Gastroesophageal sphincter (tissue), 4 donors: ENCODE measurements at places on chromosomes 6 and 20. TPM values are rescaled to one million over a fixed set of nuclear protein-coding genes. Genes with fewer than 3 reads are reported as not detected.

The BHLHE23 gene
- total RNA-seq: not detected

The SCAND1 gene
- total RNA-seq: 95.2 TPM

The KCNG1 gene
- 0.35 TPM for total RNA-seq

GRCh38 chr6:123594776-123595175, 42.0 kb downstream of the TRDN start:
- ATAC-seq: no peak

- no peak for ATAC-seq
Observed at GRCh38 chr6:157983406-157984119, 1.9 kb downstream of the SYNJ2 start.

GRCh38 chr20:39751557-39752137, 789.5 kb downstream of the DHX35 start:
- ATAC-seq: no peak

- no peak for ATAC-seq
Observed at GRCh38 chr6:68007717-68008116, 627.4 kb upstream of the ADGRB3 start.

GRCh38 chr6:104816125-104816524, 43.6 kb downstream of the HACE1 start:
- ATAC-seq: no peak

The FLRT3 gene
- 0.96 TPM for total RNA-seq

DNA sequence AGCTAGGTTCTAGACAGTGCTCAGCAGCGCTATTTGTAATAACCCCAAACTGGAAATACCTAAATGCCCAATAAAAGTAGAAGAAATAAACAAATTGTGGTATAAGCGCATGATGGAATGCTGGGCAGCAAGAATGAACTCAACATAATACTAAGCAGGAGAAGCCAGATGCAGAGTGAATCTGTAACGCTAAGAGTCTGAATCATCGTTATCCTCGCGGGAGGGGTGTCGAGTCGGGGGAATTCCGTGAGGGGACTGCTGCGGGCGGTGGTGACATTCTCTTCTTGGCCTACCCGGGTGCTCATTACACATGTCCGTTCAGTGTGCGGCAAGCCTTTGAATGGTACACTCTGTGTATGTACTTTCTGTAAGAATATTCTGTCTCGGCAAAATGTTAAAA, 83.7 kb downstream of the SULF2 start:
- no peak for ATAC-seq

GRCh38 chr20:10560686-10561085, 113.1 kb downstream of the JAG1 start:
- ATAC-seq: no peak

- ATAC-seq: no peak
Observed at GRCh38 chr6:154914288-154914687, 80.8 kb upstream of the TIAM2 start.

- no peak for ATAC-seq
Observed at GRCh38 chr6:20279051-20279450, 66.8 kb upstream of the MBOAT1 start.

DNA sequence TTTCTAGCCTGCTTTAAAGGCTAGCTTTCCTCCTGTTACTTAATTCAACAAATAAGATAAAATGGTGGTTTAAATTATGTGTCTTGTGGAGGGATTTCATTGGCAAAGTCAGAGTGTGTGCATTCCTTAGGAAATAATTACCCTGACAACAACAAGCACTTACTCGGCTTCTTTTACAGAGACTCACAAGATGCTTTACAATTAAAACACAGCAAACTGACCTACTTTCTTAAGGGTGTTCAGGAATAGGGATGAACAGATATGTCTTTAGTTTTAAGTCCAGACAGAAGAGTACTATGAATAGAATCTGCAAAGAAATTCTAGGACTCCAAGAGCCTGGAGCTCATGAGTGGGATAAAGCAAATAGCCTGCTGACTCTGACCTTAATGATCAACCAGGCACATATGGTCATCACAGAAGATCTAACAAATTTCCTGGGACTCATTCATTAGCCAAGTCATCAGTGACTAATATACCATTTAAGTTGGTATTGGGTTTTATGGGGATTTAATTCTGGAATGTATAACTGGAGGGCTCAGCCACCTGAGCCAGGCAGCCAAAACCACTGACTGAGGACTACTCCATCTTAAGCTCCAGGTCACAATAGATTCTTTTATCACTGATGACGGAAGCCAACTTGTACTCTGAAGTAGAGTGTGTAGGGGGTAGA, 161.8 kb upstream of the RIMS1 start:
- ATAC-seq: no peak

DNA sequence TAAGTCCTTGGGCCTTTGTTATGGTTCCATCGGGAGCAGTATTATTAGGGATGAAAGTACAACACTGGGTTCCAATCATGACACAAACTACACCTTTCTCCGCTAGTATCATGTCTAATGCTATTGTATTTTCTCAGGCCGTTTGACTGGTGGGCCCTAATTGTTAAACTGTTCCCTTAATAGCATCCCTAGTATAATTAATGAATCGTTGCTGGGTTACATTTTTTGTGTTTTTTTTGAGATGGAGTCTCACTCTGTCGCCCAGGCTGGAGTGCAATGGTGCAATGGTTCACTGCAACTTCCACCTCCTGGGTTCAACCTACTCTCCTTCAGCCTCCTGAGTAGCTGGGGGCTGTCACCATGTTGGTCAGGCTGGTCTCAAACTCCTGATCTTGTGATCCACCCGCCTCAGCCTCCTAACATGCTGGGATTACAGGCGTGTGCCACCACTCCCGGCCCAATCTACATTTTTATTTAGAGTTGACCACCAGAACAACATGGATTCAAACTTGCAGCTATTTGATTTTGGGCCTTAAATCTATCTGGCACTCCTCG, 4.1 kb upstream of the ZNFX1 start:
- no peak for ATAC-seq

The ANKS1A gene
- 135 TPM for total RNA-seq

The RPP21 gene
- 60.7 TPM for total RNA-seq

The MUC21 gene
- total RNA-seq: 0.13 TPM

DNA sequence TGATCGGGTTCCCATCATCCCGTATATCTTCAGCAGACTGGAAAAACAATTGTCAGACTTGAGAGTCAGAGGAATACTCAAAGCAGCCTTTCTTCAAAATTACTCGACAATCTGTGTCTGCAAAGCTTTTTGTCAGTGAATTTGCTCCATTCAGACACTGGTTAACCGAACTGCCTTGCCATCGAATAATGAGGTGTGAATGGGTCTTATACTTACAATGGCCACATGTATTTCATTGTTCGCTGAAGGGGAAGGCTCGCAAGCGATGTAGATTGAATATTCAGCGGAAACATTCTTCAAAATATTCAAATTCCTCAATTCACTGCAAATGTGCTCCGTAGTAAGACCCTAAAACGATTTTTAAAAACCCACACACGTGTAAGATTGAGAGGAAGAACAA, 32.9 kb downstream of the JAG1 start:
- no peak for ATAC-seq

DNA sequence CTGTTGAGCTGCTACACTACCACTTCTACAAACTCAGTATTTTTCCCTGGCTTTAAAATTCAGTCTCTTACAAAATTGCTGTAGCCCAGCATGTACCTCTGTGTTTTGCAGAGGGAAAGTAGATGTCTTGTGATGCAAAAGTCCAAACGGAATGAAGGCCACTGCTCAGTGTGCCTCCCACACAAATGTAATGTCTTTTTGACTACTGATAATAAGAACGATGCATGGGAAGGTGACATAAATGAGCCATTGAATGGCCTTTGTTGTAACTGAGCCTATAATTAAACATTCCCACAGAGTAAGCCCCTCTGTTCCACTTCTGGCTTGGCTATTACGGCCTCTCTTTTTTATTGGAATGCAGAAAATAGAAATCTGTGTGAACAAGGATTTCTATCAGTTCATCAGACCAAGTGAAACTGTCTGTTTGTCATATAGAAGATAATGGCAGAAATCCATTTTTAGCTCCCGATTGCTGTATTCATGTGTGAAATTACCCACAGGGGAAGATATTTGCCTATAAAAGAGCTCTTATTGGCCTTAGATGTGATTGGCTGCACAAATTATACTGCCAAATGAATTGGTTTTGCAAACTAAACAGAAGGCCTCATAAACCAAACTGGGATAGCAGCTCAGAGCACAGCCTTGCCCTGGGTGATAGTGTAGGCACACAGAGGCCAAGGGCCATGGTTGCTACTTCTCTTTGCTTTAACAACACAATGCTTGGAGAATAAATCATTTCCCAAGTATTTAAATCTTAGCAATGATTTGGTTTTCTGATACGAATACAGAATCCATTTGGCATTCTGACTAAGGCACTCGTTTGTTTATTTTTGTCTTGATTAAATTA, 241.5 kb upstream of the PLN start:
- no peak for ATAC-seq

- ATAC-seq: no peak
Observed at GRCh38 chr6:21278375-21278745, 315.2 kb upstream of the SOX4 start.

DNA sequence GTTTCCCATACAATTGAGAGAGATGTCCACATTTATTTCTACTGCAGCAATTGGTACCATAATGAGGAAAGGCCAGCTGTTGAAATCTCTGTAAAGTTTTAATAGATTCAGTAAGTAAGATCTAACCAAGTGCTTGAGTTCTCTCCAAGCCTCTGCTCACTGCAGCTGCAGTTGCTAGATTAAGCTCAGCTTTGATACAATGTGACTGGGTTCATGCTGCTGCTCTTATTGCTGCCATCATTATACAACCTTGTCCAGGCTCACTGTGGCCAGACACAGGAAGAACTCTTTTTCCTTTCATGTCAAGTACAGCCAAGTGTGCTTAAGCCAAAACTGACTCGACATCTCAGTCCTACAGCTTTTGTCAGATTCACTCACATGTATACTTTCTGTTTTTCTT, 423.5 kb downstream of the GJA1 start:
- ATAC-seq: no peak

DNA sequence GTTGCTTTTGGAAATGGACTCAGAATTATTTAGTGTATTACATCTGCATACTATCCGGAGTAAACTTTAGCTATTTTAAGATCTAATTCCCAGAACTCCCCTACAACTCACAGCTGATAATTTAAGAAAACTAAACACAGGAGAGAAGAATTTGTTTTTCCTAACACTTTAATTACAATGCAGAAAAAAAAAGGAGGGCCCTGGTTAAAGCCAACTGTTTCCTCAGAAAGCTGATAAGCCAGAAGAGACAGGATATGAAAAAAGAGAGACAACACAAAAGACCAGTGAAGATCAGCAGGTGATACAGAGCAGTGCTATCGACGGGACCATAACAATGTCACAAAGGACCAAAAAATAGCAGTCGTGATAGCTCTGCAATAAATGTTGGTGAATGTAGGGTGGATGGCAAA, 5.8 kb downstream of the IFNGR1 start:
- ATAC-seq: peak; percentile 18

GRCh38 chr6:44198684-44199083, 18.0 kb upstream of the MYMX start:
- ATAC-seq: no peak

- ATAC-seq: no peak
Observed at GRCh38 chr6:53048431-53049195, 16.6 kb upstream of the FBXO9 start.

The RIPPLY2 gene
- not detected for total RNA-seq

The LTB gene
- not detected for total RNA-seq

The MUCL3 gene
- not detected for total RNA-seq

GRCh38 chr20:58667975-58668374, 16.9 kb downstream of the STX16 start:
- ATAC-seq: no peak

The POM121L2 gene
- total RNA-seq: not detected

The CNBD2 gene
- total RNA-seq: 5.9 TPM

DNA sequence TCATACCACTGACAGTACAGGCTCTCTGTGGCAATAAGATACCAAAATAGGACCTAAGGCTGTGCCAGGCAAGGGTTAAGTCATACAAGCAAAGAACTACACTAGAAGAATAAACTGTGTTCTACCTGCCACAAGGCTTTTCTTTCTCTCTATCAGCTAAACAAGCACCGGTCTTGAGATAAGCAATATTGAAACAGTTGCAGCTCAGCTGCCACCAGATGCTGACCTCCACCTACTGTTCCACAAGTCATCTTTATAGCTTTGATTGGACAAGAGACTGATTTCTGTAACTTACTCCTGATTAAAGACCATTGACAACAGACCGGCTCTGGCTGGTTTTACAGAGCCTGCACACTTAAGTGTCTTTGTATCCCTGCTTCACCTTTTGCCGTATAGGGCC, 24.1 kb downstream of the SCP2D1 start:
- ATAC-seq: no peak

GRCh38 chr6:32371229-32371628, 474 bp downstream of the TSBP1 start:
- ATAC-seq: no peak

The SH3BGRL2 gene
- total RNA-seq: 24.4 TPM

DNA sequence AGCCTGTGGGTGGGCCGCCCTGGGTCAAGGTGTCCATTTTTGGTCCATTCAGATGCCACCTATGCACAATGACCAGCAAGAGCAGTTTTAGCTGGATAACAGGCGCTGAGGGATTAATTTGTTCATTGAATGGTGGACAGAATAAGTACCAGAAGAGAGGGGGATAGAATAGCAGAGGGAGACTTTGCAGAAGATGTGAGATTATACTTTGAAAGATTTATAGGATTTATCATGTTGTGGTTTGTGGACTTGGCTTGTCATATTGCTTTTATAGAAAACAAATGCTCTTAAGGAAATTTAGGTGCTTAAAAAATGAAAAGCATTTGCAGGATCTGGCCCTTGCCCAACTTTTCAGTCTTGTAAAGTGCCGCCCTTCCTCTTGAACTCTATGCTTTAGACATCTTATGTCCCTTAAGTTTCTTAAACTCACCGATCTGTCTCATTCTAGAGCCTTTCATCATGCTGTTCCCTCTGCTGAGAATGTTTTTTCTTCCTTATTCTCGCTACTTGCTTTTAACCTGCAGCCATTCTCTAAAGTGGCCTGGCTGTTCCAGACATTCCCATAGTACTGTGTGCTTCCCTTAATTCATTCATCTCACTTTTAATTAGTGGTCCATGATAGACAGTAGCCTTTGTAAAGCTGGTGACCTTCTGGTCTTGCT, 42.5 kb downstream of the CD109 start:
- ATAC-seq: no peak

DNA sequence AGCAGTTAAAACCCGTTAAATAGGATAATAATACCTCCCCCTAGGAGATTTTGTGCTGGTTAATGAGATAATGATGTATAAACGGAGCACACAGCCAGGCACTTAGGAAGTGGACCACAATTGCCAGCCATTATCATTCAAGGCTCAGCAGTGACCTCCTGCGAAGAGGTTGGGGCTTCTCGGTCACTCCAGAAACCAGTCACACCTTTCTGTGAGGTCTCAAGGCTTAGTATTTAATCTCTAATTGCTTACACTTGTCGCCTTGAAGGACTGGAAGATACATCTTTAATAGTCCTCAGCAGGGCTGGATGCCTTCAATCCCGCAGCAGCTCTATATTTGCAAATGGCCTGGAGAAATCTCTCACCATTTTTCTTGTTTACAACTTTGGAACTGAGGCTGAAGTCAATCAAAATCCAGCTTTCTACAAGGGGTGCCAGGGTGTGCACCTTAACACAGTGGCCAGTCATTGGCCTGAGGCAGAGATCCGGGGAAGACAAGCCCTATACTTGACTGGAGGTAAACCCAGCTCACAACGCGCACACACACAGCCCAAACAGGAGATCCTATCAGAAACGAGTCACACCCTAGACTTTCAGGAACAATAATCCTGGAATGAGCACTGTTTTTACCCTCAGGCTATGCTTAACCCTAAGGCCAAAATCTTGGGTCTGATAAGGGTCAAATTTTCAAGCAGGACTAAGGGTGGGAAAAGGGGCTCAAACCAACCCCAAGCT, 1.2 kb downstream of the POU5F1 start:
- no peak for ATAC-seq

The EYS gene
- not detected for total RNA-seq

GRCh38 chr20:14700639-14700960, 363.2 kb upstream of the FLRT3 start:
- no peak for ATAC-seq
